Hematopoietic multipotent progenitor cell treated with erythropoietin and hydrocortisone succinate and interleukin-3 and kit ligand, for 6 days (in vitro differentiated cells): ENCODE measurements at places on chromosomes 5 and 9.

GRCh38 chr5:83724935-83725334 lies 4.3 kb upstream of the HAPLN1 start:
- DNase-seq: no peak

- peak; percentile 48 for DNase-seq
These were observed 328 bp downstream of the CAMSAP1 start for GRCh38 chr9:135907006-135907430.

DNA sequence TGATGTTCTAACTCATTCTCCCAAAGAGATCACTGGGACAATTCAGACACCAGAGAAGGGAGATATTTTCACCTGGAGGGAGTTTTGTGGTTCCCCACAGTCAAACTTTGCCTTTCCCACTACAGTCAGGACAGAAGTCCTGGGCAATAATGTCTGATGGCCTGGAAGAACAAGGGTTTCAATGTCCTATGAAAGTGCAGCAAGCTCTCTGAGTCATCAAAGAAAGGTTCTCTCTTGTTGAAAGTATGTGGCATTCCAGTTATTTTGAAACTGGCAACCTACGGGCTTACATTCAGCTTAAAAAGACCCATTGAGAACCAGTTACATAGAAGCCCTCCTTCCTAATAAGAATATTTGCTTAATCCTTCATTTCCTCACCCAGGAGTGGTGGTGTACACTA lies 103.9 kb downstream of the INSYN2B start:
- DNase-seq: no peak

- DNase-seq: no peak
These were observed 37.0 kb upstream of the IRX4 start for GRCh38 chr5:1919750-1920149.

GRCh38 chr5:92860061-92860460 lies 721.0 kb downstream of the NR2F1-AS1 start:
- DNase-seq: no peak

GRCh38 chr5:178624631-178625546 lies 2.0 kb downstream of the CLK4 start:
- DNase-seq: no peak

GRCh38 chr5:41748631-41749030 lies 121.6 kb downstream of the OXCT1 start:
- no peak for DNase-seq

GRCh38 chr5:145780982-145781381 lies 54.2 kb downstream of the PRELID2 start:
- DNase-seq: no peak

DNA sequence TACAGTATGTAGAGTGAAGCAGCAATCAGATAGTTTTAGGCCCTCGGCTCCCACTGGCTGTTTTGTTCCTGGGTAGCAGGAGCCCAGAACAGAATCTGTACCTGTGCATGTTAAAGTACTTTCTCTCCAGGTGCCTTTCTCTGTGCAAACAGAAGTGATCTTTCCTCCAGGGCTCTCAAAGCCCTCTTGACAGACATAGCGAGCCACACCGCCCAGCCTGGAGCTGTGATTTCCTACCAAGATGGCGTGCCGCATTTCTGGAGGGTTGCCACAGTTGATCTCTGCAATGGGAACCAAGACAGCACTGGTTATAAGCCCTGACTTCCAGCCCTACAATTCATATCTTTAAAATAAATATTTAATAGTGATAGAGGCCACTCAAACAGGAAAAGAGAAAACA lies 50.9 kb downstream of the SUSD1 start:
- no peak for DNase-seq

- DNase-seq: no peak
These were observed 155.4 kb upstream of the COL5A1 start for GRCh38 chr9:134486143-134486591.

DNA sequence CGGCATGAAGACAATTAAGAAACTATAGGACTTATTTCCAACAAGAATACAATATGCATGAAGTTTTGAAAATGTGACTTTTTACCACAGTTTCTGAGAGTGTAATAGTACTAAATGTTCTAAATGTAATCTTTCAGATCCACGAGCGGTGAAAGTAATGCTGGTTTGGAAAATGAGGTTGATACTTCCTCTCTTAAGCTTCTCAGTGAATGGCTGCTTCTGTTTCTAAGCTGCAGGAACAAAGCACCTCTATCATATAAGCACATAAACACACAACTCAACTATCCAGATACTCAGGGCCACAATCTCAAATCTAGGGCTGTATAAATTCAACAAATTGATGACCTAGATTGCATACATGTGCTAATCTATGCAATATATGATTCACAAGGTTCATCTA lies 78.3 kb downstream of the LIFR start:
- DNase-seq: no peak

DNA sequence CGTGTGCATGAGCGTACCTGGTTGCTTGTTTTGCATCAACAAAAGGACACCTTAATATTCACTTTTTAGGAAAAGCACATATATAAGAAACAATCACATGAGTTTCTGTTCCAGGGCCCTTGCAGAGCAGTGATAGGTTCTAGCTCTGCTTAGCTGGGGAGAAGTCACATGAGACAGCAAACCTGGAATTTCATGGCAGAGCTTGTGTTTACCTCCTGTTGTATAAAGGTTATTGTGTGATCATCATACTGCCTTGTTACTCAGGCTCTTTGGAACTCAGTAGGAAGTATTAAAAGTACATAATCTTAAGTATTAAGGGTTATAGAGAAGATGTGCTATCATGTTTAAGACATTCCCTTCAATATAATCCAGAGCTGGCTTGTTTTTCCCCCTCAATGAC lies 18.0 kb upstream of the VLDLR start:
- DNase-seq: no peak

GRCh38 chr5:139571966-139572365 lies 10.8 kb downstream of the UBE2D2 start:
- no peak for DNase-seq

DNA sequence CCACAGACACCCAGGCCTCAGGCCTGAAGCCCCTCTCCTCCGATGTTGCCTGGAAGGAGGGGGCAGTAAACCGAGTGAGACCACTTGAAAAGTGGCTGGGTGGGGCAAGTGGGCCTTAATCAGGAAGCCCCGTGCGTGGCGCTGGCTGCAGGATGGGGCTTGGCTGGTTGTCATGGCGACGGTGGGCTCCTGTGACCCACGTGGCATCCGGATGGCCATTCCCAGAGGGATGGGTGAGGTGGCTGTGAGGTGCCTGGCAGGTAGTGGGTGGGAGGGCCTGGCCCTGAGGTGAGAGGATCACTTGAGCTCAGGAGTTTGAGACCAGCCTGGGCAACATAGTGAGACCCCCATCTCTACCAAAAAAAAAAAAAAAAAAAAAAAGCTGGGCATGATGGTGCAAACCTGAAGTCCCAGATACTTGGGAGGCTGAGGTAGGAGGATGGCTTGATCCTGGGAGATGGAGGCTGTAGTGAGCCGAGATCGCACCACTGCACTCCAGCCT lies 5.2 kb downstream of the GPSM1 start:
- DNase-seq: no peak

- no peak for DNase-seq
These were observed 88.6 kb downstream of the AGTPBP1 start for GRCh38 chr9:85653153-85653552.

DNA sequence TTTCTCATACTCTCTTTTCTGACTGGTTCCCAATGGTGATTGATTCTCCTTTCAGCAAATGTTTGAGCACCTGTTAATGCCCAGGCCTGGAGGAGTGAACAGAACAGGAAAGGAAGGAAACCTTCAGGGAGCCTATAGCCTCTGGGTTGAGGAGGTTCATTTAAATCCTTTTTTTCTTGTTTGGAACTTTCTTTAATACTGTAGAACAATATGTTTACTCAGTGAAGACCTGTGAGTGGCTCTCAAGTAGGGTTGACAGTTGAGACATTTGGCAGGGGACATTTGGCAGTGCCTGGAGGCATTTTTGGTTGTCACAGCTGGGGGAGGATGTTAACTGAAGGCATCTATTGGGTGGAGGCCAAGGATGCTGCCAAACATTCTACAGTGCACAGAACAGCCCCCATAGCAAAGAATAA lies 6.1 kb upstream of the FAM120AOS start:
- no peak for DNase-seq

DNA sequence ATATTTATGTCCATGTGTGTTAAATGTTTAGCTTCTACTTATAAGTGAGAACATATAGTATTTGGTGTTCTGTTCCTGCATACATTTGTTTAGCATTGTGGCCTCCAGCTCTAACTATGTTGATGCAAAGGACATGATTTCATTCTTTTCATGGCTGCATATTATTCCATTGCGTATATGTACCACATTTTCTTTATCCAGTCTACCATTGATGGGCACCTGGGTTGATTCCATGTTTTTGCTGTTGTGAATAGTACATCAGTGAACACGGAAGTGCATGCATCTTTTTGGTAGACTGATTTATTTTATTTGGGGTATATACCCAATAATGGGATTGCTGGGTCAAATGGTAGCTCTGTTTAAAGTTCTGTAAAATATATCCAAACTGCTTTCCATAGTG lies 359.0 kb downstream of the SLCO4C1 start:
- DNase-seq: no peak

- DNase-seq: no peak
These were observed 354.9 kb upstream of the ISL1 start for GRCh38 chr5:51028394-51028793.

DNA sequence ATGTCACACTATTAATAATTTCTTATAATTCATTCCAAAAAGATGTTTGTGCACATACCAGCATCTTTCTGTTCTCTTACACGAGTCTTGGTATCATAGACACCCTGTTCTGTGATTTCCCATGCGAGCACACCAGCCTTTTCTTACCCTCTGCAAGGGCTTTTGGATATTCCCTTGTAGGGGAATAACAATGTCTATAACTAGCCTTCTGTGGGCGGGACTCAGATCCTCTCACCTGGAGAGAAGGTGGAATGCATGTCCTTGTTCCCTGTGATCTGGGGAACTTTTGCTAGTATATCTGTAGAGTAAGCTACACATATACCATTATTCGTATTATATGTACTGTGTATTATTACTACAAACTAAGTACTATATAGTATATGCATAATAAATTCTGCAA lies 44.8 kb downstream of the EHMT1 start:
- DNase-seq: no peak

- peak; percentile 67 for DNase-seq
These were observed 3.3 kb upstream of the RALGDS start for GRCh38 chr9:133124123-133124906.

DNA sequence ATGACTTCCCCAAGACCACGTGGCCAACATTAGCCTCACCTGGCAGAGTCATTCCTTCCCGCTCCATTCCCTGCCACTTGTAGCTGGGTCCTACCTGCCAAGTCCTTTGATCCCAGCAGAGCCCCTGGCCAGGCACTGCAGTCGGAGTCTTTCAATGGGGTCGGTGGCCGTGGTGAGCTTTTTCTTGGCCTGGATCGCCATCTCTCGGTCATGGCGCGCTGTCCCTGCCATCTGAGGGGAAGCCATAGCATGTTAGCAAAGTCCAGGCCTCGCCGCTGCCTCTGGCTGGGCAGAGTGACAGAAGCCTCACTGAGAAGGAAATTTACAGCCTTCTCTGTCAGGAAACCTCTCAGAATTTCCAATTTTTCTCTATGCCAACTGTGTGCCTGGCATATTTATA lies 17.5 kb downstream of the CAPSL start:
- DNase-seq: no peak

DNA sequence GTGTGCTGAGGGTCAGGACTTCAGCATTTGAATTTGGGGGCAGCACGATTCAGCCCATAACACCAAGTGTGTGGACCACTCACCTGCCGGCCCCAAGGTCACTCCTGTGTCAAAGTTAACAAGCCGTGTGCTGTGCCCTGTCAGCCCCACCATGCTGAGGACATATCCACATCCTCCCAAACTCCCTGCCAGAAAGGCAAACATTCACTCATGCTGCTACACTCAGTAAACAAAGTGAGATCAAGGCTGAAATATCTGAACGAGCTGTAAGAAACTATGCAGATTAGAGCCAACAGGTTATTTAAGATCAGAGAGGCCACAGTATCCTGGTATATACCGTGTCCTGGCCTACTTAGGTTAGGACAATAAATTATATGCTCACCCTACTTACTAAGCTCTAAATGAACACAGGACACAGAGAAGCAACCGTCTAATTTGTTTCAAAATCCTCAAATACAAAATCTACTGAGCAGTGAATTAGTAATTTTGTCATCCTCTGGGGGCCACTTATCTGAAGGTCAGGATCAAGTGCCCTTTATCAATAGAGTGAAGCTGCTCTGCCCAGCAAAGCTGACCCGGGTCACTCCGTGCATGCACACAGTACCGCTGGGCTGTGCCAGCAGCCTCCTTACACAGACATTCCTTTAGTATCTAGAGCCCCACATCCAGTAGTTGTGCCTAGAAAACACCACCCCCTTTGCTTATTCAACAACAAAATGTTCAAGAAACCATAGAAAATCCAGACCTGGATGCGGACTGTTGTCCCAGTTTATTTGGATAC lies 28.2 kb downstream of the RETREG1 start:
- DNase-seq: no peak

GRCh38 chr5:133441166-133441815 lies 171.1 kb downstream of the FSTL4 start:
- DNase-seq: no peak

GRCh38 chr9:34982361-34982760 lies 7.2 kb upstream of the DNAJB5 start:
- peak; percentile 50 for DNase-seq

GRCh38 chr9:21265421-21266189 lies 25.8 kb upstream of the IFNA14 start:
- DNase-seq: no peak

DNA sequence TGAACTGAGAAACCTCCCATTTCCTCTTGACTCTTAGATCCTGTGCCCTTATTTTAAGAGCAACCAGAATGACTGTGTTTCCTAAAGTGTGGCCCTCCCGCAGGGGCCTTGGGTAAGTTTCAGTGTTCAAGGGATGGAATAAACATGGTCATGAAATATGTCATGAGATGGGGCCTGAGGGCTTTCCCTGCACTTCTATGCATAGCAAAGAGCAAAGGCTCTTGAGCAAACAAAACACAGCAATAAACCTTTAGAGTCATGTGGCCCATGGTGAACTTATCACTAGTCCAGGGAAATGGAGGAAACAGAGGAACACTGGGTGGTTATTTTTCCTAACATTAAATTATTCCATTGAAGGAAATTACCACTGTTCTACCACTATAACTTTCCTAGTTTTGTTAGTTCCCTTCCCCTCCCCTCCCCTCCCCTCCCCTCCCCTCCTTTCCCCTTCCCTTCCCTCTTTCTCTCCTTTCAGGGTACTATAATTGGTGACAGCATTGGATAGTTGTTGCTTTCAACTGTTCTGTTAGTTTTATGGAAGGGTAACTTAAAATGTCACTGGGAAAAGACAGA lies 72.4 kb downstream of the CTSL start:
- no peak for DNase-seq
